AG08395 (cell line): ENCODE measurements at places on chromosomes 13 and 19.

GRCh38 chr13:48069573-48069972 is 25.3 kb downstream of the MED4 start:
- DNase-seq: no peak

GRCh38 chr13:22161871-22162270 is 491.0 kb downstream of the FGF9 start:
- no peak for DNase-seq

DNA sequence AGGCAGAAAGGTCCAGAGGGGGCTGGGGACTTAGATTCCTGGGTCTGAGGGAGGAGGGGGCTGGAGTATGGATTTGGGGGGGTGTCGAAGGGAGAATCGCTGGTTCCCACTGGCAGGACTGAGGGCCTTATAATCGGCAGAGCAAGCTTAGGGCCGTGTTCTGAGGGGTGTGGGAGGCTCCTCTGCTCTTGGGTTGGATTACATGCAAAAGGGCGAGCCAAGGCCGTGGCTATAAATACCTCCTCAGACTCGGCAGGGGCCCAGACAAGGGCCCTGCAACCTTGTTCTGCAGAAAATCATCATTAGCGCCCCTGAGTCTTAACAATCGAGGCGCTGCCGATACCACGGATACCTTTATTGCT is 707 bp upstream of the MAMSTR start:
- no peak for DNase-seq

GRCh38 chr19:33532859-33533460 is 11.4 kb upstream of the PEPD start:
- DNase-seq: no peak

DNA sequence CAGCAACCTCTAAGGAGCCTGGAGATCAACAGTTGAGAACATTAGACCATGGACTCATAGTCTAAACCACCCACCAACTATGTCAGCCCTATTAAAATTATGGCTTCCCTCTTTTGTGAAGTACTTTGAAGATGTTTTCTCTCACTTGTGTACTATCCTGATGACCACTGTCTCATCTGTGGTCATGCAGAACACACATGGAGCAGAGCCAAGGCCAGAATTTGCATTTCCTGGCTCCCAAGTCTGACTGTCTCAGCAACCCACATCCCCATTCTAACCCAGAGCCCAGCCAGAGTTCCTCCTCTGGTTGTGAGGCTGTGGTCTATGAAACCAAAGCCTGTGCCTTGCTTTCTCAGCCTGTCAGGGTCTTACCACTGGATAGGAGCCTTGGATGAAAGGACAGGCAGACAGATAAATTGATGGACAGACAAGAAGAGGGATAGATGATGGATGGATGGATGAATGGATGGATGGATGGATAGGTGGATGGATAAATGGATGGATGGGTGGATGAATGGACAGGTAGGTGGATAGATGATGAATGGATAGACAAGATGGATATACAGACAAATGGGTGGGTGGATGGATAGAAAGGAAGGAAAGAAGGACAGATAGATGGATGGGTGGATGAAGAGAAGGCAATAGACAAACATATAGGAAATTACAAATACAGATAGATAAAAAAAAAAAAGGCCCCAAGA is 35.4 kb downstream of the ZNF557 start:
- no peak for DNase-seq

DNA sequence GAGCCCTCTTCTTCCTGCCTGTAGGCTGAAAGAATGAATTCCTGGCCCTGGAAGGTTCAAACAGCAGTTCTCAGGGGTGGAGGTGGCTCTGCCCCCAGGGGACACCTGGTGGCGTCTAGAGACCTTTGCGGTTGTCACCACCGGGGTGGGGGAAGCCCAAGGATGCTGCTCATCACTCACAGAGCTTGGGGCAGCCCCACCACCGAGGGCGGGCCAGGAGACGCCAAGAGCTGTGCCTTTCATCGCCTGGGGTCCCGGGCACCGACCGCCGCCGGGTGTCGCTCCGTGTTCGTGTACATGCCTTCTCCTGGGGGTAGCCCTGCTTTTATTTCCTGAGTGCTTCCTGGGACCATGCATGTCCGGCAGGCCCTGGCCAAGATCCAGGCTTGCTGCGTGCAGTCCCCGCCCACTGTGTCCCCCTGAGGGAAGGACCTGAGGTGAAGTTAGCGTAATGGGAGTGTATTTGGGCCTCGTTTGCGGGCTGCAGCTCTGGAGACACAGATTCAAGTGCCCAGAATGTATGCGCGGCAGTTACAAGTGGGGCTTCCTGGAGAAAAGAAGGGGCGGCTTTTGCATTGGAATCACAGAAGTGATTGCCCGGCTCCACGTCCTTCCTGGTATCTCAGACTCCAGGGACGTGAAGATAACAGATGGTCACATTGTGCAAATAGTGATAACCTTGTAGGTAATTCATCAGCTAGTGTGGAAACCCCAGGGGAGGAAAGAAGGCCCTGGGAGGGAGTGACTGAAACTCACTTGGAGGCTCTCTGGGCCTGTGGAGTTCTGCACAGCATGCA is 7.8 kb downstream of the DOT1L start:
- DNase-seq: no peak

GRCh38 chr13:50762969-50763567 is 80.4 kb downstream of the DLEU7 start:
- no peak for DNase-seq

DNA sequence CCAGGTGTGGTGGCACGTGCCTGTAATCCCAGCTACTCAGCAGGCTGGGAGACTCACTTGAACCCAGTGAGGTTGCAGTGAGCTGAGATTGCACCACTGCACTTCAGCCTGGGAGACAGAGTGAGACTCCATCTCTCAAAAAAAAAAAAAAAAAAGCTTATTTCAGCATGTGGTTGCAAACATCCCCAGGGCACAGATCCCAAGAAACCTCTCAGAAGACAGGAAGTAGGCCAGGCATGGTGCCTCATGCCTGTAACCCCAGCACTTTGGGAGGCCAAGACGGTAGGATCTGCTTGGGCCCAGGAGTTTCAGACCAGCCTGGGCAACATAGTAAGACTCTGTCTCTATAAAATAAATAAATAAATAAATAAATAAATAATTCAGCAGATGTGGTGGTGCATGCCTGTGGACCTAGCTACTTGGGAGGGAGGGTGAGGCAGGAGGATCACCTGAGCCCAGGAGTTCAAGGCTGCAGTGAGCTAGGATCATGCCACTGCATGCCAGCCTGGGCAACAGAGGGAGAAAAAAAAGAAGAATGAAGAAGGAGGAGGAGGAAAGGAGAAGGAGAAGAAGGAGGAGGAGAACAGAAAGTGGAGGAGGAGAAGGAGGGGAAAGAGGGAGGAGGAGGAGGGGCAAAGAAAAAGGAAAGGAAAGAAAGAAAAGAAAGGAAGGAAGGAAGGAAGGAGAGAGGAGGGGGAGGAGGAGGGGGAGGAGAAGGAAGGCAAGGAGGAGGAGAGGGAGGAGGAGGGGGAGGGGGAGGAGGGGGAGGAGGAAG is 4.3 kb upstream of the LRRC8E start:
- DNase-seq: no peak

DNA sequence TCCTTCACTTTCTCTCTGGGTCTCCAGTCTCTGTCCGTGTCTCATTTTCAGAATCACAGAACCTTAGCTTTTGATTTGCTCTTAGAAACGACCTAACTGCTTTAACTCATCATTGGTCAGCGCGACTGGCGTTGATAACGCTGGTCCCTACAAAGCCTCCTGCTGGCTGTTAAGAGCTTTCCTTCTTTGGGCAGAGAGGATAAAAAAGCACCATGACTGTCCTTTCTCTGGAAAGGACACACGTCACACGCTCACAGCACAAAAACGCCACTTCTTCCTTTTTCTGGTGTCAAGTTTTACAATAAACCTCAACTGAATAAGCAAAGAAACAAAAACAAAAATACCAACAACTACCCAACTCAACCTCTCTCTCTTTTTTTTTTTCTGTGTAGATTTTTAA is 1.7 kb upstream of the KLK12 start:
- DNase-seq: no peak

DNA sequence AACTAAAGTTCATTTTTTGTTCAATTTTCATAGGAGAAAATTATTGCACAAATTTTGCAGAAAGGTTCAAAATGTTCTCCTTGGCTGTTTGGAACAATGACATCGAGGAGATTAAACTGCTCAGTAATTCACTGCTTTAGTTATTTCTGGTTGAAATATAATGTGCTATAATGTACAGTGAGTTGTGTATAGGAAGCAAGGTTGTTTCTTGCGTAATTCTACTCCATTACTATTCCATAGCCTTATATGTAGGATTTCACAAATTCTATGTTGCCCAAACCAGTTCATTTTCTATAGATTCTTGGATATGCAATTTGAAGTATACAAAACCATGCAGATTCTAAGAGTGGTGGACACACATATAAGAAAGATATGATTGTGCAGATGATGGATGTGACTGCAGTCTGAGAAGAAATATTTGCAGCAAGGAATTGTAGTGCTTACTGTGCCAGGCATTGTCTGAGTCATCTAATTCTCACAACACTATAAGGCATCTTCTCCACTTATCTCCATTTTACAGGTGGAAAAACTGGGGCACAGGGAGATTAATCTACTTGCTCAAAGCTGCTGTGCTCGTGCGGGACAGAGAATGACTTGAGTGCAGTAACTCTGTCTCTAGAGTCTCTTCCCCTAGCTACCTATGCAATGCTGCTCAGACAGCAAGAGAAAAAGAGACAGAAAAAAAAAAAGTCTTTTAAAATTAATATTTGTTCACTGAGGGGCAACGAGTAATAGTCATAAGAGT is 515.5 kb downstream of the MYO16 start:
- DNase-seq: no peak

DNA sequence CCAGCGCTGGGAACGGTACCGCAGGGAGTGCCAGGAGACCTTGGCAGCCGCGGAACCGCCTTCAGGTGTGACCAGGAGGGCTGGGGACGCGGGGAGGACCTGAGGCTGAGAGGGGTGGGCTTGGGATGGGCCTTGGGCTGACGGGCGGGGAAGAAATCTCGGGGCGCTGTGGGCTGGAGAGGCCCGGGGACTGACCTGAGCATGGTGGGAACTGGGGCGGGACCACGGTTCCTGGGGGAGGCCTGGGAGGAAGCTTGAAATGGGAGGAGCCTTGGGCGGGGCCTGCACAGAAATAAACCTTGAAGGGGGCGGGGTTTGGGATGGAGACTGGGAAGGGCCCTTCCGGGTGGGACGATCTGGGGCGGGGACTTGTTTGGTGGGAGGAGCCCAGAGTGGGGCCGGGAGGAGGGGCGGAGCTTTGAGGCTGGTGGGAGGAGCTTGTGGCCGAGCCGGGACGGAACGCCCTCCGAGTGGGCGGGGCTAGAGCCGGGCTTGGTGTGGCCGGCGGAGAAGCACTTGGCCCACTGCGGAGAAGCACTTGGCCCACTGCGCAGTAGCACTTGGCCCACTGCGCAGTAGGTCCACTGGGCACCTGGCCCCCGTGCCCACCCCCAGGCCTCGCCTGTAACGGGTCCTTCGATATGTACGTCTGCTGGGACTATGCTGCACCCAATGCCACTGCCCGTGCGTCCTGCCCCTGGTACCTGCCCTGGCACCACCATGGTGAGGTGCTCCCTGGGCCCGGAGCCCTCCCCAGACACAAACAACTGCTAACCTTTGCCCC is 2.8 kb downstream of the GIPR start:
- peak; percentile 77 for DNase-seq

- DNase-seq: no peak
Observed at GRCh38 chr13:44236801-44237207, 136.8 kb upstream of the SERP2 start.

GRCh38 chr13:41597348-41598041 is 140.1 kb downstream of the RGCC start:
- no peak for DNase-seq

DNA sequence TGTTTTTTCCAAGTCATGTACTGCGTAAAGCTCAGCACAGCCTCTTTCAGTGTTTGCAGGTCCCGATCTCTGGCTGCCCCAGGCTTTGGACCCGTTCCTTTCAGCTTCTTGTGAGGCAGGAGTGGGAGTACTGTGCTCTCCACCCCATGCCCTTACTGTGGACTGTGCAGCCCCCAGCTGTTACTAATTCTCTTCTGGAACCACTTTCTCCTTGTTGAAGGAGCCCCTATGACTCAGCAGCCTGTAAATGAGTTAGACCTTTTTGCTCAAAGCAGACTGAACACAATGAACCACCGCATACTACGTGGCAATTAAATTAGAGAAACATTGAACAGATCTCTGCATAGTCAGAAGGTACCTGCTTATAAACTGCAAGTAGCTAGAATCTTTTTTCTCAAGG is 39.0 kb downstream of the SERTM1 start:
- no peak for DNase-seq

GRCh38 chr13:29810145-29810742 is 40.2 kb downstream of the UBL3 start:
- no peak for DNase-seq

DNA sequence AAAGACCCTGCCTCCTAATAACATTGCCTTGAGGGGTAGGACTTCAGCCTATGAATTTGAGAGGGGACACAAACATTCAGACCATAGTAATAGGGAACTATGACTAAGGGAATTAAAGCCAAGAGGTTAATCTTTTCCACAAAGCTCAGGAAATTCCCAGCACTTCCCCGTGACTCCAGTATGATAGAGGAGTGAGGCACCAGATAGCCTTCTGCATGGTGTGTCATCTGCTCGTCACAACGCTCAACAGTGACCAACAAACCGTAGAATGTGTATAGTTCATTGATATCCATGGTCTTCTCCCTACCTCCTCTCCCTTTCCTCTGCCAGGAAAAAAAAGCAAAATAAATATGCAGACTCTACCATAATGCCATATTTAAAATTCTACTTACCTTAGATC is 64.4 kb downstream of the B3GLCT start:
- DNase-seq: no peak

- no peak for DNase-seq
Observed at GRCh38 chr13:44498969-44499368, 77.2 kb downstream of the TSC22D1 start.

DNA sequence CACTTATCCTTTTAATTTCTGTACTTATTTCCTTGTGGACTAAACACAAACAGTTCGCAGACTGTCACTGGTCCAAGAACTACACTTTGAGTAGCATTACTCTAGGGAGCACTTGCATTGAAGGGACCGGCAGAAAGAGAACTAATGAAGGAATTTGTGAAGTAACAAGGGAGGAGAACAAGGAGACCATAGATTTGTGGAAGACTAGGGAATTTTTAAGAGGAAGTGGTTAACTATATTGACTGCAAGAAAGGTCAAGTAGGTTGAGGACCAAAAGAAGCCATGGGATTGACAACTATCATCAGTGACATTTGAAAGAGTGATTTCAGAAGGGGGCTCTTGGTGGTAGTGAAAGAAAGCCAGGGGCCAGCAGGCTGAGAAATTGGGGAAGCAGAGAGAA is 4.0 kb upstream of the RB1 start:
- no peak for DNase-seq

DNA sequence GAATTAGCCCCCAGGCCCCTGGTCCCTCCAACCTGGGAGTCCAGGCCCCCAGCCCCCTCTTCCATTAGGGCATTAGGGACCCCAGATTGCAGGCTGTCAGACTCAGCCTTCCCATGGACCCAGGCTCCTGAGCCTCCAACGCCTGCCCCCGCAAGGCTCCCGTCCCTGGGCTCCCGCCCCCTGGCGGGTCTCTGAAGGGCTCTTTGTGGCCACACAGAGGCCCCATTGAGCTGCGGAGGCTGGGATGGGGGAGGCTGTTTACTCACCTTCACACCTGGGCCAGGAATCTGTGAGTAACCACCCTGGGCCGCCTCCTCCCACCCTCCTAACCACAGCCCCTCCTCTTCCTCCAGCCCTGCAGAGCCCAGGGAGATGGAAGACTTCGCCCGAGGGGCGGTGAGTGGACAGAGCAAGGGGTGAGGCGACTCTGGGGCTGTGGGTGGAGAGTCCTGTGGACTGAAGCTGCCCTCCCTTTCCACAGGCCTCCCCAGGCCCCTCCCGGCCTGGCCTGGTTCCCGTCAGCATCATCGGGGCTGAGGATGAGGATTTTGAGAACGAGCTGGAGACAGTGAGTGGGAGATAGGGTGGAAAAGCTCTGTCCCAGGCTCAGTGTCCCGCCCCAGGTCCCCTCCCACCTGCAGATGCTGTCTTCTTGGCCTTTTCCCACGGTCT is 4.9 kb downstream of the ARHGEF1 start:
- DNase-seq: no peak
